Osteoblast (primary cell): ENCODE measurements at places on chromosomes 3 and 15.

DNA sequence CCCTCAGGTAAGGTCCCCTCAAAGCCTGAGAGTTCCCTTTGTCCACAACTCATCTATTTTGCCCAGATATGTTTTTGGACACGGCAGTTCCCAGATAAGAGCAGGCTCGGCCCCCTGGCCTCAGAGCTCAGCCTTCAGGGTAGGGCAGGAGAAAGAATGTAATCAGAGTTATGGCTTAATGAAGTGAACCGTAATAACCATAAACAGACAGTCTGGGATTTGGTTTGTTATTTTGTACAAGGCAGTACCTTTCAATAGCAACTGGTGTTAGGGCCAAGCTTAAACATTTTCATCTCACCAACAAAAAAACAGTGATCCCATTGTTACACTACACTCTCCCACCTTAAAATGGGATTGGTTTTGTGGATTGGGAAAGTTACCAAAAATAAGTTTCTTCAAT is 12.2 kb upstream of the ALDH1A3 start:
- DNase-seq: no peak

DNA sequence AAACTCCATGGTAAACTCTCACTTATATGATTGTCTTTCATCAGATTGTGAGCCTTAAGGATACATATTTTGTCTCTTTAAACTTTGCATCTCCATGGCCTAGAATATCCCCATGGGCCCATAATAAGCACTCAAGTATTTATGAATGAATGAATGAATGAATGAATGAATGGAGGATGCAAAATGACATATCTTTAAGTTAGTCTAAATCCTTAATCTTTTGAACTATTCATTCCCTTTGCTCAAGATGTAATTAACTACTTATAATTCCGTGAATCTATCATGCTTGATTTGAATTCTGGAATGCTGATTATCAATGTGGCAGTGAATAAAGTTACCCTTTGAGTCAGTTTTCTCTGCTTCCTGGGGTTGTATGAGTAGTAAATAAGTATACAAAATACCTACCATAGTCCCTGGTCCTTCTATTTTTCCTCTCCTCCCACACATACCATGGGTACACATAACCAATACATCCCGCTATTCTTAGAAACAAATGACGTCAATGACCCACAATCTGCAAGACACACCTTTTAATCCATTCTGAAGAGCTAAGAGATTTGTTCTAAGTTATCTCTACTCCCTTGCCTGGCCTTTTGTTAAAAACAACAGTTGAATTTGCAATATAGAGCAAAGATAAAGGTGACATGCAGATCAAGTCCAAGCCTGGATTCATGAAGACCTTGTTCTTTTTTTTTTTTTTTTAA is 94.5 kb downstream of the FBN1 start:
- no peak for DNase-seq

DNA sequence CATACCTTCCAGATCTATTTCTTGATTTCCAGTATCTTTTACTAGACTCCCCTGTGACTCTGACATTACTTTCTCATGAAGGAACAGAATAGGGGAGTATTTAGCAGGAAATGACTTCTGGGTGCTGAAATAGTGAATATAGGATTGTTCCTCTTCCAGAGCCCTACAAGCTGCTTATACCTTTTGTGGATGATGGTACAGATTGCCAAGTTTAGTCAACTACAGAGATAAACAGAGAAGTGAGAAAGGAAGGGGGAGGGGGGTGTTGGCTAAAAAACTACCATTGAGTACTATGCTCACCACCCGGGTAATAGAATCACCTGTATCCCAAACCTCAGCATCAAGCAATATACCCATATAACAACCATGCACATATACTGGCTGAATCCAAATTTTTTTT is 298.3 kb upstream of the GPR149 start:
- no peak for DNase-seq

DNA sequence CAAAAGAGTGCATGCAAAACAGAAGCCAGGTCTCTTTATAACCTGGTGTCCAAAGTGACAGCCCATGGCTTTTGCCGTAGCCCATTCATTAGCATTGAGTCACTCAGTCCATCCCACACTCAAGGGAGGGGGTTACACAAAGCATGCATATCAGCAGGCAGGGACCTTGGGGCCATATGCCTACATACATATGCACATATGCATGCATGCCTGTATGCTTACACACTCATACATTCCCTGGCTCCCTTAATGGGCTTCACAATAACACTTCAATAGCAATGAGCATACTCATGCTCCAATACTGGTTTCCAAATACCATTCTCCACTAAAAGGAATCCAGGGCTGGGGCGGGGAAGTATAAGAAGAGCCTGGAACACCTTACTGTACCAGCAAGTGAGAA is 22.0 kb downstream of the TRPM1 start:
- DNase-seq: no peak

- DNase-seq: no peak
Measured at GRCh38 chr15:56939257-56939656, 20.8 kb downstream of the TCF12 start.

DNA sequence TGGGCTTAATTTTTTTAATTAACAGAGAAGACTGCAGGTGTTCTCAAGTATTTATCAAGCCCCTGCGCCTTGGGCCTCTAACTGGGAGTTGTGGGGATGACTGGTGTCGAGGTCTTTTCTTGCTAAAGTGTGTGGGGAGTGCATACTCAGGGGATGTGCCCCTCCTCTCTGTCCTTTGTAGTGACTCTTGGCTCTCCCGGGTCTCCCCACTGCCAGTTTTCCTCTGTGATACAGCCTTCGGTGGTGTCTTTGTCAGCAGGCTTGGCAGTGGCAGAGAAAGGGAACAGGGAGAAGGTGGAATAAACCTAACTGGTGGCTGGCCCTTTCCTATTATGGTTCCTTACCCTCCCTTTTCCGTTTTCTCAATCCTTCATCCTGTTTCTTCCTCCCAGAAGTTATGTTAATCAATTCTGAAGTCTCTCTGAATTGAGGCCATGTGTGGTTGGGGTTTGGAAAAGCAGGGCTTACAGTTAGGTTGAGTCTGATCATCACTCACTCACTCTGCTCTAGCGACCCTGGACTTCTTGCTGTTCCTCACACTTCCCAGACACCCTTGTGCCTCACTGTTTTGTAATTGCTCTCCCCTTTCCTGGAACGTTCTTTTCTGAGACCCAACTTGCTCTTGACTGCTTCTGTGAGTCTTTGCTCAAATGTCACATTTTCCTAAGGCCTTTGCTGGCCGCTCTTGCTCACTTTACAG is 158.1 kb downstream of the PTPRG start:
- DNase-seq: no peak

GRCh38 chr3:58131101-58131825 is 79.5 kb downstream of the DNASE1L3 start:
- DNase-seq: no peak

DNA sequence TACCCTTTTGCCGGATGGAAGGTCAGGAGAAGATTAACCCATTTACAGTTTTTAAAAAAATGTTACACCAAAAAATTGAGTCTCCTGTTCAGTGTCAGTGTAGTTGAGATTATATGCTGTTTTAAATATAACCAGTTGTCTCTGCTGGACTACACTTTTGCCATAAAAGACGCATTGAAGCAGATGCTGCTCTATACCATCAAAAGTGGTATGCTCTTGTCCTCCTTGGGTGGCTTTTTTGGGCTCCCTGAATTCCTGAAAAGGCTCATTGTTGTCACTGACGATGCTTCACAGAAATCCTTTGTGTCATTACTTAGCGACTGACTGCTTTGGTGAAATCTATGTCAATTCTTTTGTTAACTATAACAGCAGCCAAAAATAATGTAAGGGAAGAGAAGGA is 133.9 kb upstream of the SKOR1 start:
- no peak for DNase-seq

- DNase-seq: peak; percentile 97
Measured at GRCh38 chr3:12984023-12984823, 89.0 kb downstream of the IQSEC1 start.

- DNase-seq: no peak
Measured at GRCh38 chr3:173793963-173794362, 396.4 kb downstream of the NLGN1 start.

DNA sequence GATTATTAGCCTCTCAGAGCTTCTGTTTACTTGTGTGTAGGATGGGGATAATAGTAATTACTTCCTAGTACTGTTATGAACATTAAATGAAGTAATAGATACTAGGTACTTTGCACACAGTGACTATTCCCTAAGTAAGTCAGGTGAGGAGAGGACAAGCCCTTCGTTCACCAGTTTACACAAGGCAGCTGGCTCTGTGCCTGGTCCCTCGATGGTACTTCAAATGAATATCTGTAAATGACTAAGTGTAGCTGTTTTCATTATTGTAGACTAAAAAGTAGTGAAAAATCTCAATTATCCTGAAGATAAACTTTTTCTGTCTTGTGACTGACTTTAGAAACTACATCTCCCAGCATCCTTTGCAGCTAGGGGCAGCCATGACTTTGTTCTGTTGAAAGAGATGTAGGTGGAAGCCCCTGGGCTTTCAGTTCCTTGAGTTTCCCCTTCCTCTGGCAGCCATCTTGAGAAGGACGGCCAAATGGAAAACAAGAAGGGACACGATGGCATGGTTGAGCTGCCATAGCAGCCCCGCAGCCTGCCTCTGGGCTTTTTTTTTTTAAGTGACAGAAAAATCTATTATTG is 11.7 kb upstream of the WNT7A start:
- peak; percentile 68 for DNase-seq

DNA sequence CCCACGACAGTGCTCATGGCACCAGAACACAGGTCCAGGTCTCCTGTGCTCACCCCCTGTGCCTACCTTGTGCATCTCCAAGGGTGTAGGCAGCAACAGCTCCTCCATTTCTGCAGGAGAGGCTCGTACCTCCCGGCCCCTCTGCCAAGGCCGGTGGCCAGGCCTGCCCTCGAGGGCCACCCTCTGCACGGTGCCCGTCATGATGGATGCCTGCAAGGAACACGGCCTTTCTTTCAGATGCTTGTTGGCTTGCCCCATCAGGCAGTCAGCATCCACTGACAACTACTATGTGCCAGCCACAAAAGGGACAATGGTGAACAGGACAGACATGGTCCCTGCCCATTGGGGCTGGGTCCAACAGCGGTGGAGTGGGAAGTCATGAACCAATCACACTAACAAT is 43.8 kb downstream of the GRIP2 start:
- peak; percentile 30 for DNase-seq

DNA sequence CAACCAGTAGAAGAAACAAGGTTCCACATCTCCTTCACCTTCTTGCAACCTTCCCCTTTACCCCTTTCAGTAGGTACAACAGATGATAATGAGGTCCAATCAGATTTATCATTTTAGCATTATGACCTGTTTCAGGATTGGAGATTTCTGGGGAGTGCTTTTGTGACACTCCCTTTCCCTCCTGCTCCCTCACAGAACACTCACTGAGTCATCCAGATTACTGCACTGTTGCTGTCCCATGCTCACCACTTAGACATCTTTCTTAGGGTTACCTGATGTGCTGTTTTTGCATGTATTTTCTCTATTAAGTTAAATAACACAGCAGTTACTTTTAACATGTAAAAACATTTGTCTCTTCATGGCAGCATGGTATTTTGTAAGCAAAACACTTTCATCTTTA is 118.5 kb downstream of the MFSD1 start:
- DNase-seq: peak; percentile 69

DNA sequence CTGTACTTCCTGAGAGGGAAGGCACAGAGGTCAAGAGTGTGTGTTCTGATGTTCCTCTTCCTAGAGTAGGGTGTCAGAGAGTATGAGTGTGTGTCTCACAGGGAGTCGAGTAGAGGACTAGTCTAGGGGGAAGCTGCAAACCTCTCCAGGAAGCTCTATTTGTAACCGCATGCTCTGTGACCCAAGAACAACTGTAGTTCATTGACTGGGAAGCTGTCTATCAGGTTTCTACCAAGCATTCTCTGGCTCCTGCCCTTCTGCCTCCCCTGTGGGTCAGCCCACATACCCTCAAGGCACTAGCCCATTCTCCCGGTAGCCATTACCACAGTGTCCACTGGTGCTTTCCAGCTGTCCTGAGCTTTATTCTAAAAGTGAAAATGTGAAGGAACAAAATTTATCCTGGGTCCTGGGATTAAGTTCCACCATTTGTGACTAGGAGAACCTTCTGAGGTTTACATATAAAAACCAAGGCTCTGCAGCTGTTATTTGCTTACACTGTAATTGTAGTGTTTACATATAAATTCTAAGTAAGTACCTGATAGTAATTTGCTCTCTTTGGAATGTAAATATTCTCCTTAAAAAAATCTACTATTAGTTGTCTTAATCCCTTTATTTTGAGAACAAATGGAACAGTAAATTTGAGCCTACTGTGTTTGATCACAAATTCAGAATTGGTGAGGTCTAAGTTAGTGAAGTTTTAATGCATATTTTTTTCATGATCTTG is 40.7 kb downstream of the MYRIP start:
- no peak for DNase-seq

DNA sequence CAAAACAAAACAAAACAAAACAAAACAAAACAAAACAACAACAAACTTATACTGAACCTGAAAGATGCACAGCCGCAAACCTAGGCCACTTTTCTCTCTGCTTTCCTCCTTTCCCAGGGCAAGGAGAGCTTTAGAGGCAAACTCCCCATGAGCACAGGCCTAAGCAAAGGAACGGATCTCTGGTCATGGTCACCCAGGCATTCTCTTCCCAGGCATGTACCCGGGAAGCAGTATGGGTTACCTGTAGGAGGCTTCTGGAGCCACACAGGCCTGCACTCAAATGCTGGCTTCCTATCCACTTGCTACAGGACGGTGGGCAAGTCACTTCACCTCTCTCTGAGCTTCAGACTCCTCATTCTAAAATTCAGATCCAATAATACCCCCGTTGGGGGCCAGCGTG is 171.8 kb downstream of the SMAD6 start:
- DNase-seq: no peak

DNA sequence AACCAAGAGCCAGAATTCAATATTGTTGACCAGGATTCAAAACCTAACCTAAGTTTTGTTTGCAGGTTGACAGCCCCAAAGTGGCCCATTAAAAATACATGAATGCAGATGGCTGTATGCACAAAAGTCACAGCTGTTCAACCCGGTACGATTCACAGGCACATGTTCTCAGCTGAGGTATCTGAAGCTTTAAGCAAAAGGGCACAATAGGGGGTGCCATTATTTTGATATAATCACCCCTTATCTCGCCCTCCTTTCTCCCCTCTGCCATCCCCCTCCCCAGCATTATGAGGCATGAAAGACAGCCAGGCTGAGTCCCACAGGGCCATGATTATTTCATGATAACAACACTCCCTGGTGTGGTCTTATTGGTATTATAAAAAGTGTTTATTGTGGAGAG is 264.9 kb downstream of the EBLN2 start:
- DNase-seq: no peak

- no peak for DNase-seq
Measured at GRCh38 chr3:79521221-79521848, 246.5 kb downstream of the ROBO1 start.

GRCh38 chr3:160008961-160009360 is 20.3 kb downstream of the IL12A start:
- no peak for DNase-seq

- no peak for DNase-seq
Measured at GRCh38 chr15:51327081-51327480, 11.3 kb downstream of the CYP19A1 start.

GRCh38 chr3:124982855-124983254 is 48.3 kb upstream of the MUC13 start:
- DNase-seq: no peak

GRCh38 chr15:75844629-75845335 is 1.5 kb downstream of the UBE2Q2 start:
- peak; percentile 78 for DNase-seq

GRCh38 chr15:63244399-63244798 is 33.0 kb upstream of the APH1B start:
- DNase-seq: no peak
